ENCODE measurements at places on chromosomes 11 and 22. TPM values are rescaled to one million over a fixed set of nuclear protein-coding genes. Genes with fewer than 3 reads are reported as not detected.

Gene C11orf16
- not detected for total RNA-seq

Gene SYT12
- total RNA-seq, result 3.1 TPM

Gene C11orf98
- 36.9 TPM for total RNA-seq

Gene POU2AF1
- 0.10 TPM for total RNA-seq

Gene B4GALNT4
- not detected for total RNA-seq

Gene PHF21B
- total RNA-seq, result not detected

Gene OR52K1
- total RNA-seq, result not detected

Gene KRTAP5-9
- total RNA-seq, result not detected

Gene MS4A6E
- total RNA-seq, result 3.6 TPM

Gene SCN3B
- total RNA-seq, result 1.3 TPM

Gene SMIM38
- 0.29 TPM for total RNA-seq

Gene SYVN1
- total RNA-seq, result 78.8 TPM

Gene KREMEN1
- 10.6 TPM for total RNA-seq

Gene BEST1
- 13.2 TPM for total RNA-seq

Gene ANO9
- 1.2 TPM for total RNA-seq

Gene CDC42EP1
- total RNA-seq, result 102 TPM

Gene RCOR2
- total RNA-seq, result 0.58 TPM

Gene TBX1
- 3.0 TPM for total RNA-seq

Gene SLC7A4
- 7.6 TPM for total RNA-seq

Gene CASP4
- total RNA-seq, result 75.8 TPM

Gene DERL3
- 1.4 TPM for total RNA-seq

Gene INS
- 0.74 TPM for total RNA-seq

Gene CNGA4
- not detected for total RNA-seq

Gene OR6A2
- 0.35 TPM for total RNA-seq

Gene SPA17
- total RNA-seq, result 4.0 TPM

Gene ZNF215
- total RNA-seq, result 2.5 TPM

Gene CAT
- total RNA-seq, result 292 TPM

Gene RTCB
- total RNA-seq, result 55.1 TPM

Gene GUCY1A2
- 6.9 TPM for total RNA-seq

Gene SLN
- not detected for total RNA-seq

Gene DNAJB7
- not detected for total RNA-seq

Gene ZNF280B
- total RNA-seq, result 1.1 TPM

Gene FUT4
- total RNA-seq, result 5.5 TPM

Gene TIRAP
- 12.5 TPM for total RNA-seq
